Peyer's patch (tissue), 4 donors: ENCODE measurements at places on chromosomes 4 and X. TPM values are rescaled to one million over a fixed set of nuclear protein-coding genes. Genes with fewer than 3 reads are reported as not detected.

DNA sequence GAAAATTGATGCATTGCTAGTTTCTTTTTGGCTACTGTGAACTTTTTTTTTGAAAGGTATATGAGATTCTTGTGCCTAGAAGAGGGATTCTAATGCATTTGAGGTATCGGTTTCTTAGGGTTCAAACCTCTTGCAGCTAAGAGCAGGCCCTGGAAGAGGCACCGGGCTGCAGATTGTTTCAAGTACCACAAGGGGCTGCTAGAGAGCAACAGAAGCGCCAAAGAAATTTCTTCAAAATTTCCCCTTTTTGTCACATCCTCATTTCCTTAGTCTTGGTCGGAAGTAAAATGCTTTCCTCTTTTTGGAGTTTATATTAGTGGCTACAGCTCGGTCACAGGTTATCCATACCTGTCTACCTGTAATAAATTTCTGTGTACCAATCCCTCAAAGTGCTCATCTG, 89.8 kb downstream of the PDGFRA start:
- no peaks in the 10 kb centered on the region for H3K27me3 ChIP-seq
- H3K27ac ChIP-seq: no peak overlapping the region
- no peak for DNase-seq
- H3K36me3 ChIP-seq: no peaks in the 10 kb centered on the region

DNA sequence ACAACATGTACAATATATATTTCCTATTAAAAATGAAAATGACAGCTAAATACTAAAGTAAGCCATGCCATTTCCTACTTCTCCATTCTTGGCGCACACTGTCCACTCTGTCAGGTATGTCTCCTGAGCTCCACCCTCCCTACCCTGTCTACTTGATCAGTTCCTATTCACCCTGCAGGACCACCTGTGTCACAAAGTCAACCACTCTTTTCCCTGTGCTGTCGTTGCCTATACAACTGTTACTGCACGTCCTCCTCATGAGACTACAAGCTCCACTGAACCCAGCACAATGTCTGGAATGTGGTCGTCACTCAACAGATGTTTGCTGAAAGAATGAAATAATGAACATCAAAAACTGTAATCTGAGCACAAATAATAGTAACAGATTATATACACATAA, 54.9 kb downstream of the SLC9A7 start:
- DNase-seq: no peak
- H3K27me3 ChIP-seq: no peaks in the 10 kb centered on the region
- no peaks in the 10 kb centered on the region for H3K4me1 ChIP-seq
- H3K36me3 ChIP-seq: no peaks in the 10 kb centered on the region

- no peaks in the 10 kb centered on the region for H3K36me3 ChIP-seq
- no peaks in the 10 kb centered on the region for H3K4me1 ChIP-seq
- no peaks in the 10 kb centered on the region for H3K27me3 ChIP-seq
- peak within 1 kb of the TSS; percentile 63 for H3K4me3 ChIP-seq
- DNase-seq: peak; percentile 50
Measured at GRCh38 chr4:176792326-176793059, at the start of gene VEGFC. Gene VEGFC, minus strand, starts transcription at chr4:176792922. Its CDS starts 611 bp downstream, at chr4:176792311.

DNA sequence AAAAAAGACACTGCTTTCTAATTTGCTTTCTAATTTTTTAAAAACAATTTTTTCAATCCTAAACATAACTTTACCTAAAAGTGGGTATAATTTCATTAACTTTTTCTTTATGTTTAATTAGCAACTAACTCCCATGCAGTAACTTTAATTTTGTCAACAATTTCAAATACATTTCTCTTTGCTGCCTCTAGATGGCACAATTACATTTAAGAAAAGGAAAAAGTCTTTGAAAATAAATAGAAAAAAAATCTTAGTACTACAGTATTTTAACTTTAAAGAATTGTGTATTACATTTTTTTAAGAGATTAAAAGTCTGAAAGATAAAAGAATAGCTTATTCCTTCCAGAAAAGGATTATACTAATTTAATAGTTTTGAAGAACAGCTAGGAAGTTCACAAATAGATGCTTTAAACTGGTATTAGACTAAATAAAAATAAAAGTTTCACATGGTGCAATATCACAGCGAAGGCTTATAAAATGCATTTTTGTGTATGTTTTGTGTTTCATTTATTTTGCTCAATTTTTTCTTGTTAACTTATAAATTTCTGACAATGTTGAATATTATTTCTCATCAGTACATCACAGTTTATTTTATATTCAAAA, 105.1 kb downstream of the ADGRA3 start:
- no peaks in the 10 kb centered on the region for H3K4me1 ChIP-seq
- no peaks in the 10 kb centered on the region for H3K36me3 ChIP-seq
- no peak overlapping the region for H3K4me3 ChIP-seq
- DNase-seq: no peak
- no peak overlapping the region for H3K27ac ChIP-seq
- H3K27me3 ChIP-seq: no peaks in the 10 kb centered on the region

GRCh38 chrX:10041383-10041782, 74.2 kb downstream of the CLDN34 start:
- H3K36me3 ChIP-seq: no peaks in the 10 kb centered on the region
- no peak overlapping the region for H3K27ac ChIP-seq
- no peaks in the 10 kb centered on the region for H3K27me3 ChIP-seq
- H3K4me1 ChIP-seq: no peaks in the 10 kb centered on the region
- DNase-seq: no peak

DNA sequence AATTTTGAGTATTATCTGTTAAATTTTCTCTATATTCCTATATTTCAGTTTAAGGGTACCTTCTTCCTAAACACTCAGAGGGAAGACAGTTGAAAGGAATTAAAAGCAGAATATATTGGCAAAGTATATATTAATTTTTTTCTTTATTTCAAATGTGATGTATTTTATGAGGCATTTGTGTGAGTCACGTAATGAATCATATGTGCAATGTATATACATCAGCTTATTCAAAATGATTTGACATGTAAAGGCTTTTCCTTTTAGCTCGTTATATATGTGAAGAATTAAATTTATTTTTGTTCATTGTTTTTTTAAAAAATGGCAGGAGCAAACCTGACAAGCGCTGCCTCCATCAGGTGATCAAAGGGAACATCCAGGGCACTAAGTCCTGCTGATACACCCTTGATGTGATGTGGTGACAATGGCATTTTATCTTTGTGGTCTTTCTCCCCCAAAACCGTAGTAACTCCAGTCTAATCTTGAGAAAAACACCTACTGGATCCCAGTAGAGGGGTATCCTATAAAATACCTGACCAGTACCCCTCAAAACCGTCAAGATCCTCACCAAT, 8.9 kb downstream of the WWC2 start:
- no peaks in the 10 kb centered on the region for H3K36me3 ChIP-seq
- DNase-seq: no peak
- no peak overlapping the region for H3K4me3 ChIP-seq
- H3K27me3 ChIP-seq: no peaks in the 10 kb centered on the region

GRCh38 chrX:38018766-38019425, 12.5 kb downstream of the SYTL5 start:
- DNase-seq: no peak
- no peak overlapping the region for H3K27ac ChIP-seq
- H3K4me3 ChIP-seq: no peak overlapping the region
- no peaks in the 10 kb centered on the region for H3K4me1 ChIP-seq

The RASSF6 gene
- total RNA-seq: 48.7 TPM
